ENCODE measurements at places on chromosomes 12 and 14. TPM values are rescaled to one million over a fixed set of nuclear protein-coding genes. Genes with fewer than 3 reads are reported as not detected.

Gene PPP1R36
- polyA plus RNA-seq = 0.13 TPM

Gene KIF5A
- polyA plus RNA-seq = 0.08 TPM

Gene KERA
- 166 TPM for polyA plus RNA-seq

Gene RAD9B
- 2.0 TPM for polyA plus RNA-seq

Gene MIP
- polyA plus RNA-seq = not detected

Gene PRMT5
- 59.5 TPM for polyA plus RNA-seq

Gene EFS
- polyA plus RNA-seq = 36.1 TPM

Gene GLI1
- 9.5 TPM for polyA plus RNA-seq

Gene PRPH
- 2.4 TPM for polyA plus RNA-seq

Gene MBIP
- 23.3 TPM for polyA plus RNA-seq

Gene RIC8B
- polyA plus RNA-seq = 22.7 TPM

Gene ANG
- polyA plus RNA-seq = 2.3 TPM

- no peak for DNase-seq
Observed at GRCh38 chr12:12091977-12092663, 21.4 kb downstream of the BCL2L14 start.

GRCh38 chr12:30578426-30578825, 117.2 kb downstream of the IPO8 start:
- no peak for DNase-seq

GRCh38 chr12:121424624-121424975, 24.7 kb downstream of the RNF34 start:
- no peak for DNase-seq

DNA sequence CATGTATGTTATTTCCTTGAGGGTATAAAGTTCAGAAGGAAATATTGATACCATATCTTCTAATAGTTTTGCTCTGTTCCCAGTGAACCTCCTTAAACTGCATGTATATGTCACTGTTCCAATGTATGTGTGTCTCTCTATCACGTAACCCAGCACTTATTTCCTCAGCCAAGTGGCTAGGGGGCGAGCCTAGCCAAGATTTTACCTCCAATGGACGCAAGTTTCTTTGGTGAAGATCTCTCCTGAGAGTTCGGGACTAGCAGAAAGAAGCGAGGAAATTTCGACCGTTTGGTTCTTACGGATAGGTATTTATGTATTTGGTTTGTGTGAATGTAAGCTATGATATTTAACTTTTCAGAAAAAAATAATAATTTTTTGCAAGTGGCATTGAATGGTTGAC, 2.5 kb downstream of the SFSWAP start:
- DNase-seq = no peak

DNA sequence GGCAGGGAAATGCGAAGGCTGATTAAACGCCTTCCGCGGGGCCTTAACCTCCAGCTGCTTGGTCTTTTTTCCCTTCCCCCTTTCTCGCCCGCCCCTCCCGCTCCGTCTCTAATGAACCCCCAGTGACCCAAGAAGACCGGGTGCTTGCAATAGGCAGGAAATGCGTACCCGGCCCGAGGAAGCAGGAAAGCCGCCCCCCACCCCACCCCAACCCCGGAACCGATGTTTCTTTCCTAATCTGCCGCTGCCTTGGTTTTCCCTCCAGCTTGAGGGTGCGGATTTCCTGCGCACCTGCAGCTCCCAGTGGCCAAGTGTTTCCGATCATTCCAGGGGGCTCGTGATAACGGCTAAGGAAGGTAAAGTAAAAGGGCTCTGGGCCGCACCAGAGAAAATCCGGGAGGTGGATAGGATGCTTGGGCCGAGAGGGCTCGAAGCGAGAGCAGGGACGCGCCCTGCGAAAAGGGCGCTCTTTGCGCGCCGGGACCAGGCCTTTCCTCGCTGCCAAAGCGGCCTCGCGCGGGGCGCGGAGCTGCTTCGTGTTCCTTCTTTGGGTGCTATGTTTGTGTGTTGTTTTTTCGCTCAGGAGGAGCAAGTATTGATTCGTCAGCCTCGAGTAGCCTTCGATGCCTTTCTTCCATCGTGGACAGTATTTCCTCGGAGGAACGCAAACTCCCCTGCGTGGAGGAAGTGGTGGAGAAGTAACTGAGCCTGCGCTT, 983 bp downstream of the MYF6 start:
- peak; percentile 71 for DNase-seq

- DNase-seq = no peak
Observed at GRCh38 chr14:61484031-61484430, 162.7 kb downstream of the PRKCH start.

DNA sequence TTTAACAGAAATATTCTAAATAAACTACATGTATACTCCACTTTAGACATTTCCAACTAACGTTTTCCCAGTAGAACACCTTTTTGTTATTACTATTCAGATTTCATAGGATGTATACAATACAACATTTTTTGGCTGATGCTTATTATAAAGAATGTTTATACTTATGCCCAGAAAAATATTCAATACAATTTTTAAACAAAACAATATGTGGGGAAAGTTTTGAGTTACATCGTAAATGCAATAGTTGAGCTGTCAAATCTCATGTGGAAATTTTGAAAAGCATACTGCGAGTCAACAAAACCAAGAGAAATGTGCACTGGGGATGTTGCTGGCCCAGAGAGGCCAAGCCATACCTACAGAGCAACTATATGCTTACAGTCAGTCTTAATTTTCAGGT, 18.2 kb upstream of the MON2 start:
- DNase-seq = no peak

GRCh38 chr12:45112306-45112705, 61.4 kb upstream of the DBX2 start:
- DNase-seq = no peak

DNA sequence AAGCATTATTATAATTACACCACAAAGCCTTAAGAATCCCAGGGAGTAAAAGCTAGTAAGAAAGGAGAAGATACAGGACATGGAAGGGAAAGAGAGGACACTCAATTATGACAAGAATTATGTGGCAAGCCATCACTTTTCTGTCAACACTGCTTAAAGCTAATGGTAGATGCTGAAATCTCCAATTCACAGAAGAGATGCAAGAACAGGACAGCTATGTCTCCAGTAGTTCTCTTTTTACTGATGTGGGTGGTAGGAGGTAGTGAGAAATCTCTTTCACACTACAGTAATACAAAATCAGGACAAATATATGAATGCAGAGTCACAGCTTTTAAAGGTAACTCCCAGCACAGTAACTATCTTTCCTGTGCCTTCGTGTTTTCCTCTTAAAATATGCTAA, 29.2 kb downstream of the CHD8 start:
- DNase-seq = no peak

GRCh38 chr12:50507930-50508329, 3.1 kb downstream of the DIP2B start:
- no peak for DNase-seq

GRCh38 chr12:46830731-46831334, 5.0 kb upstream of the SLC38A4 start:
- no peak for DNase-seq

DNA sequence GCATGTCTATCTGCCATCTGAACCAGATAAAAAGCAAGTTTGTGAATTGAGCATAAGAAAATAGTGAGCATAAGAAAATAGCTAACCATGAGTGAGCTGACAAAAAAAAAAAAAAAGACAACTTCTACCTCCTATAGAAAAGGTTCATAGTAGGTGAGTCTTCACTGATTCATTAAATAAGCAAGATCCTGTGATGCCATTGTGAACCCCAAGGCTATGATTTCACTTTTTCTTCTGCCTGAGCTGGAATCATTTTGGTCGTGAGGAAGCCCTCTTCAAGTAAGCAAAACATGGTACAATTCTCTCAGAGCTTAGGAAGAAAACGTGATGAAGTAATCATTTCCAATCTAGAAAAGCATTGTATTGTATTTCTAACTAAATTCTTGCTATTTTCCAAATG, 1.2 kb downstream of the PIK3C2G start:
- no peak for DNase-seq

DNA sequence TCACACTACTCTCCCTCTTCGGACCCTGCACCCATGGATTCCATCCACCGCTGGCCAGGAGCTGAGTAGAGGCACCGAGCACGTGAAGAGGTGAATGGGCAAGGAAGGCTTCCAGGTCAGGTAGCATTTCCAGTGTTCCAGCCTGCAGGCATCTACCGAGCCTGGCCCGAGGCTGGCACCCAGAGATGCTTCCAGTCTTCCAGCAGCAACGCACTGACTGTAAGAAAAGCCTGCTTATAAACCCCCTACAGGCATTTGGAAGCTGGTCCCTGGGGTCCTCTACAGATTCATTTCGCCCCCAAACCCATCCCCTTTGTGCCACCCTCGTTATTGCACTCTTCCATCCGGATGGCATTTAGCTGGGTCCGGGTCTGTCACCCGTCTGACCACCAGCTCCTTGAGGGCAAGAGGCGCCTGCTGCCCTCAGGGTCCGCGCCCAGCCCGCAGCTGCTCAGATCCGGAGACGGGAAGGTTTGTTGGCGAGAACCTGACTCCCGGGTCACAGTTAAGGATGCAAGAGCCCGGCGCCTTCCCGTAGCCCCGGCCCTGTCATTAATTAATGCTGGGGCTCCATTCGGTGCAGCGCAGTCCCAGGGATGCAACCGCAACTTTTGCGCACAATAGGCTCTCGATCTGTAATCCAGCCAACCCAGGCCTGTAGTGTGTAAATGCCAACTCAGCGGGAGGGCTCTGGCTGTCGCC, 614 bp upstream of the MARK3 start:
- DNase-seq = no peak

DNA sequence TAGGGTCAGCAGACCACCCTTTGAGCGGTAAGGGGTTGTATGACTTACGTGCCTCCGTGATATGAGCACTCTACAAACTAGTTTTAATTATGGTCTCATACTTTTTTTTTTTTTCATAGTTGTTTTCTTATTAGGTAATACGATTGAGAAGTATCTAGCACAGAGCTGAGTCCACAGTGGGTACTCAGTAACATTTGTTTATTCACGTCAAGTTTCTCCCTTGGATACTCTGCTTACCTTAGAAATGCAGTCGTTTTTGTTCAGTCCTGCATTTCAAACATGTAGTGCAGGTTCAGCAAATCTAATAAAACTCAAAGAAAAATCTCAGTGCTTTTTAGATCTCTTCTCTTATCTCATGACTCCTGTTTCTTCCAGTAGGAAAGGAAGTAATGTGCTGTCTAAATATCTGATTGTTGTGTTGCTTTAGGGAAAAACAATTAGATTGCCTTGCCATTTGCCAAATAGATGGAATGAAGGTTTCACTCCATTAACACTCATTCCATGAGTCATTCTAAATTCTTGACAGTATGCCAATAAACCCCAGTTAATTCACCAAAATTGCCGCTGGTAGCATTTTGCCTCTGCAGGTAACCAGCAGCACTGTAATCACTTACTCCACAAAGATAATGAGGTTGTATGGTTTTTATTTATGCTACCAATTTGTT, 118.9 kb downstream of the PTCSC3 start:
- DNase-seq = no peak

- DNase-seq = no peak
Observed at GRCh38 chr12:39105111-39105510, 199.7 kb upstream of the CPNE8 start.

- no peak for DNase-seq
Observed at GRCh38 chr12:117044311-117044710, 54.9 kb downstream of the TESC start.

GRCh38 chr12:59736786-59737185, 141.0 kb downstream of the SLC16A7 start:
- peak; percentile 81 for DNase-seq

- no peak for DNase-seq
Observed at GRCh38 chr14:104292084-104292970, 153.9 kb downstream of the KIF26A start.

DNA sequence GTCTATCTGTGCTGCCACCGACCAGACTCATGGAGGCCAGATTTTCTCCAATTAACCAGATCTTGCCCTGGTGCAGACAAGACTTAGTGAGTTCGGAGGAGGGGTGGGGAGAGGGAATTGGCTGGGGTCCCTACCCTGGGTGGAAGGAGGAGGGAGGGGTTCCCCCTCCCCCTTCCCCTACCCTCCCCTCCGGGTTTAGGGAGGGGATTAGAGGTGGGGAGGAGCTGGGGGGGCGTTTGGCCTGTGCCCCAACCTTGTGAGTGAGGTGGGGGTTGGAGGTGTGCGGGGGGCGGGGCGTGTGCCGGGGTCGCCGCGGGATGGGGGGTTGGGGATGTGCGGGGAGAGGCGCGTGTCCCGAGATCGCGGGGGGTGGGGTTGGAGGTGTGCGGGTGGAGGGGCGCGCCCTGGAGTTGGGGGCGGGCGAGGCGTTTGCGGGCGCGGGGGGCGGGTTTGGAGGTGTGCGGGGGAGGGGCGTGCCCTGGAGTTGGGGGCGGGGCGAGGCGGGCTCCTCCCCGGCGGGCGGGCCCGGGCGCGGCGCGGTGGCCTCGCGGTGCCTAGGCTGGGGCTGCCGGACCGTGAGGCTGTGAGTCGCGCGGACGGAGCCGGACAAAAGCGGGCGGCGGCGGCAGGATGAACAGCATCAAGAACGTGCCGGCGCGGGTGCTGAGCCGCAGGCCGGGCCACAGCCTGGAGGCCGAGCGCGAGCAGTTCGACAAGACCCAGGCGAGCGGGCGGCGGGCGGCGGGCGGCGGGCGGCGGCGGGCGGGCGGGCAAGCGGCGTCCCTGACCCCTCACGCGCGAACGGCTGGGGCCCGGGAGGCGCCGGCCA, at the start of gene HIP1R:
HIP1R (plus strand) TSS at position 537 of the 829 bp plus-strand sequence; CDS start at position 631, 94 bp downstream.
- DNase-seq = no peak

DNA sequence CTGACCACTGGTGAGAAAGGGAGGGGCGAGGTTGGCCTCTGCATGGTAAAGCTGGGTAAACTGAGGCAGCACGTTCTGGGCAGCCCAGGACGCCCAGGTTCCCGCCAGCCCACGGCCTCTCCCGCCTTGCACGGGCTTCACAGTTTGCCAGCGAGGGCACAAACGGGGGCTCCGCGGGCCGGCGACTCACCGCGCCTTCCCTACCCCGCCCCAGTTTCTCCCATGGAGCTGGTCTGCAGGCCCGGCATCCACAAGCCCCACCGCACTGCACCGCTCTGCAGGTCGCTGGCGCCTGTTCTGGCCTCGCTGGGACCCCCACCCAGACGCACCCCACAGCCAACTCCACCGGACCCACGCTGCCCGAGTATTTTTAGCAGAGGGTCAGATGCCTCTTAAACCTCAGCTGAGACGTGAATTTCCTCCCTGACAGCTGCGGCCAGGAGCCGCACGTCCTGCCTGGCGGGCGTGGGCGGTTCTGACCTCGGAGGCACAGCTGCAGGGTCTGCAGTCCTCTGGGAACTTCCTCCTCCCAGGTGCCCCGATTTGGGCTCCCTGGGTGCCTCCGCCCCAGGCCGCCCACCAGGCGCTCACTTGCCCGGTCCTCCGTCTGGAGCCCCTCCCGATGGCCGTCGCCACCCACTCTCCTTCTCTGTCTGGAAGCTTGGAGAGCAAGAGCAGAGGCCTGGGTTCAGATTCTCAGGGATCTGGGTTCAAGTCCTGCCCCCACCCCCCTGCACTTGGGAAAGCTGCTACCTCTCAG, 29.5 kb upstream of the INF2 start:
- no peak for DNase-seq
